ENCODE measurements at places on chromosomes 6 and 20. TPM values are rescaled to one million over a fixed set of nuclear protein-coding genes. Genes with fewer than 3 reads are reported as not detected.

DNA sequence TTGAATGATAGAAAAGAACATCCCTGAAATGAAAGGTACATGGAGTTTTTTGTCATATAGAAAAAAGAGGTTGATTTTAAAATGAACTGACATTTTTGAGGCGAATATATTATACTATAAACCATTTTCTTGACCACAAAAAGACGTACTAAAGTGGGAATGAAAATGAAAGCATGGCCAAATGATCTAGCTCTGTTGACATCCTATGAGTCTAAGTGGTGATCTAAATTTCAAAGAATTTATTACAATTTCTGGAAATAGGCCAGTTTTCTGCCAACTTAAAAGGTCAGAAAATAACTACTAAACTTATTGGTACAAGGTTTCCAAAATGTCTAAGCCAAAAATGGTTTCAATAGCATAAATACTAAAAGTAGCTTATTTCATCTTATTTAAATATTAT lies 536.8 kb downstream of the EYS start:
- no peak for DNase-seq

DNA sequence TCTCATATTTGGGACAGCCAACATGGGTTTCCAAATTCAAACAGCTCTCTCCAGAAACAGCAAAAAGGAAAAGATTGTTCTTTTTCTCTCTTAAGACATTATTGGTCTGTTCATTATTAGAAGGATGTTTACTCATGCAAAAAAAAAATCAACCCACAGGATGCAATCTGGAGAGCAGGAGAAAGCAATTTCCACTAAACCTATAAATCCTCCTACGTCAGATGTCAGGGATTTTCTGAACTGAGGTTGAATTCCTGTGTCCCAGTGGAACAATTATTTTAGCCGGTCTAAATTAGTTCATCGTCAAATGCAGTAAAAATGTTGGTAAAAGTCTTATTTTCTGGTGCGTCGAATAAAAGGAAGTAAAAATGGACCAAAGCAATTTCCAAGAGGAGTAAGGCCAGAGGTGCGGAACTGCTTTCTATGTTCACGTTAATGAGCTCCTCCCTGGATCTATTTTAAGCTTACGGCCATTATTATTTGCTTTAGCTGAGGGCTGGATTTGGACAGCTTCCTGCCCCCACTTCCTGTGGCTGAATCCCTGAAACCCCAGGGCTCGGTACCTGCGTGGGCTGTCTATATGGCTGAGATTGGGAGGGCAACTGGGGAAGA lies at the start of gene GABRR1:
GABRR1 (minus strand) TSS at position 60 of the 612 bp plus-strand sequence; CDS start at position 24, 36 bp downstream.
- DNase-seq = no peak

Gene ESR1
- total RNA-seq = not detected

Gene GPSM3
- 0.20 TPM for total RNA-seq

Measured in MG63 (cell line).